Skin of body (tissue), 3 donors: ENCODE measurements at places on chromosomes 16 and 17.
A peak's percentile ranks its signal among the peaks of the same experiment; 100 is the strongest.

GRCh38 chr16:83932955-83933673 is 19.9 kb upstream of the OSGIN1 start:
- DNase-seq = no peak

DNA sequence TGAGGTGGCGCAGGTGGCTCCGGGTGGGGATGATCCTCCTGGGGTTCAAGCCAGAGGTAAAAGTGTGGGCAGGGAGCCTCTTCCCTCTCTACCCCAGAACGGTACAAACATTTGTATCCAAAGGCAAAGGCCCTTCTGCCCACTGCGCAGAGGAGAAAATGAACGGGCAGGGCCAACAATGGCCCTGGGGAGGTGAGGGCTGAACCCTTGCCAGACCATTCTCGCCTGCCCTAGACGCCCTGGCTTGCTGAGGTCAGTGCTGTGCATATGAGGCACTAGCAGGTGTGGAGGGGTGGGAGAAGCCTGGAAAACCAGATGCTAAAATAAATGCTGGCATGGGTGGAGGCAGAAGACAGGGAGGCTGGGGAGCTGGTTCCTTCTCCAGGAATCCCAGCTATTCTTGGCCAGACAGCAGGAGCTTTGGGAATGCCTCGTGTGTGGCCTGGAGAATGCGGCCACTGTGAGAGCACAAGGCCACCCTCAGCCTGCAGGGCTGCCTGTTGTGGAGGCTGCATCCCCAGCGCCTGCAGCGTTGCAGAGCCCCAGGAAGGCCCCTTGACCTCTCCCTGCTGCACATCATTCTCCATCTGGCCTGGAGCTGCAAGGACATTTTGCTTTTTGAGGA is 4.5 kb downstream of the C17orf50 start:
- DNase-seq = no peak

- DNase-seq = peak; percentile 81
Measured at GRCh38 chr16:88303890-88304819, 78.6 kb upstream of the ZNF469 start.

GRCh38 chr16:73006026-73006425 is 41.9 kb downstream of the ZFHX3 start:
- DNase-seq = no peak

DNA sequence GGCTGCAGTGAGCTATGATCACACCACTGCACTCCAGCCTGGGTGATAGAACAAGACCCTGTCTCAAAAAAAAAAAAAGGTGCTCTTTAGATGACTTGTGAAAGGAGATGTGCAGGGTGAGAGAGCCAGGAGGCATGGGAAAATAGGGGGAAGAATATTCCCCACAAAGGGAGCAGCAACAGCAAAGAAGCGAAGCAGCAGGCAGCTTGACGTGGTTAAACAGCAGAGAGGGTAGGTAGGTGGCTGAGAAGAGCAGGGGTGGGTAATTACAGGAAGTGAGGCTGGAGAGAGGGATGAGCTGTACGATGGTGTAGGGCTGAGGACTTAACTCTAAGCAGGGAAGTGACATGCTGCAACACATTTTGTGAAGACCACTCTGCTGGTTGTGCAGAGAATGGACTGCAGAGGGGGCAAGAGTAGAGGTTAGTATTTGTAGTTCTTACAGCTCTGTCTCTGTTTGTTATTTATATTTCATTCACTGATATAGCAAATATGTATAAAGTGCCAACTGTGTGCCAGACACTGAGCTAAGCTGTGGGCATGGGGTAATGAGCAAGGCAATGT is 1.6 kb downstream of the HEATR3 start:
- no peak for DNase-seq

DNA sequence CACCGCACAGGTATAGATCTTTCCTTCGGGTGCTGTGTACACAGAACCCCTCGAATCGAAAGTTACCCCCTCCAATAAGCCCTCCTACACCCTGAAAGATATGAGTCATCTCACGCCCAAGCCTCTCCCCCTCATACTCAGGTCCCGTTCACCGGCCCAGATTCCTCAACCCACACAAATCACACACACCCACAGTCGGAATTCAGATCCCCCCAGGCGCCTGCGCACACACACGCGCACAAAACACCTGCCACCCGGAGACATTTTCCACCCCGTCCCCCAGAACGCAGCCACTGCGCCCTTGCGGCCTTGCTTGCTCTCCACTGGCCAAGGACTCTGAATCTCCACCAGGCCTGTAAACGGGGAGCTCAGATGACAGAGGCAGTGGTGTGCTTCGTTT is 4.9 kb downstream of the JPH3 start:
- DNase-seq = no peak

GRCh38 chr16:8146256-8147012 is 443.9 kb downstream of the TMEM114 start:
- DNase-seq = no peak

DNA sequence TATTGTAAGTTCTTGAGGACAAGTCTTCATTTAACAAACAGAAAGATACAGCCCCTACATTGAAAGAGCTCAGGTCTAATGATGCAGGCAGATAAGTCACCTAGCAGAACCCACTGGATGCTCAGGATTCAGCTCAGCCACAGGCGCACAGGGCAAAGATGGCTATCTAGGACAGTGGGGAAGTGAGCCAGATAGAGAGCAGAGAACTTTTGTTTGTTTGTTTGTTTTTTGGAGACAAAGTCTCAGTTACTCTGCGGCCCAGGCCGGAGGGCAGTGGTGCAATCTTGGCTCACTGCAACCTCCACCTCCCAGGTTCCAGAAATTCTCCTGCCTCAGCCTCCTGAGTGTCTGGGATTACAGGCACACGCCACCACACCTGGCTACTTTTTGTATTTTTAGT is 20.4 kb downstream of the METTL2A start:
- DNase-seq = no peak

DNA sequence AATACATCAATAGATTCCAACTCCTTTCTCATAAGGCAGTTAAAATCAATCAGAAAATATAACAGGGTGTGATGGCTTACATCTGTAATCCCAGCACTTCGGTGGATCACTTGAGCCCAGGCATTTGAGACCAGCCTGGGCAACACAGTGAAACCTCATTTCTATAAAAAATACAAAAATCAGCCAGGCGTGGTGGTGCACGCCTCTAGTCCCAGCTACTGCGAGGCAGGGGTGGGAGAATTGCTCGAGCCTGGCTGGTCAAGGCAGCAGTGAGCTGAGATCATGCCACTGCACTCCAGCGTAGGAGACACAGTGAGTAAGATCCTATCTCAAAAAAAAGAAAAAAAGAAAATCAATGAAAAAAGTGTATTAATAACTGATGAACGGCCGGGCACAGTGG is 258.6 kb downstream of the NTN1 start:
- DNase-seq = no peak

GRCh38 chr16:87819282-87819681 is 50.0 kb downstream of the SLC7A5 start:
- no peak for DNase-seq

DNA sequence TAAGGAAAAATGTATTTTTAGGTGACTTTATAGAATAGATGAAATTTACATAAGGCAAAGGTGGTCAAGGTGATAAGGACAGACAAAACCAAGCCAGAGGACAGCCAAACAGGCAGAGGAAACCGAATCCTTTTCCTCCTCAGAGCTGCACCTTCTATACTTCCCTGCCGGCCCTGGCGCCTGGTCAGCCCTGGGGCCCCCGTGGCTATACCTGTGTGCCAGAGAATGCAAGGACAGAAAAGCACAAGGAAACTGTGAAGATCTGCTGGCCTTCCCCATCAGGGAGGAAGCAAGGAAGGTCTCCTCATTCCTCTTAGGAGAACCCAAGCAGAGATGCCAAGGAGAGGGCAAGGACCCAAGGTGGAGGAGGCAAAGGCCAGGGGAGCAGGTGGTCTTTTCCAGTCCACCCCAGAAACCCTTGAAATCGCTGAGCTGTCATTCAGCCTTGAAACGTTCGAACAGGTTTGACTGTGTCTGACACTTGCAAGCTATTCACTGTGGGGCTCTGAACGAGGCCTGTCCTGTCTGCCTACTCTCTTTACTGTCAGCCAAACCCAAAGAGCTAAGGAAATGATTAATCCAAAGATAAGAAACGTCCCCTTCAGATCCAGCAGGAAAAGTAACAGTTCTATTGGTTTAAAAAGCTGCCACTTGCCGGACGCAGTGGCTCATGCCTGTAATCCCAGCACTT is 114.4 kb downstream of the XYLT1 start:
- DNase-seq = no peak

- DNase-seq = no peak
Measured at GRCh38 chr17:72097144-72097543, 23.7 kb upstream of the SOX9 start.

- DNase-seq = no peak
Measured at GRCh38 chr17:45326626-45327025, 9.8 kb upstream of the MAP3K14 start.

GRCh38 chr17:43702637-43703036 is 40.9 kb upstream of the MEOX1 start:
- DNase-seq = no peak

- DNase-seq = no peak
Measured at GRCh38 chr17:75277664-75278071, 6.6 kb upstream of the MIF4GD start.

DNA sequence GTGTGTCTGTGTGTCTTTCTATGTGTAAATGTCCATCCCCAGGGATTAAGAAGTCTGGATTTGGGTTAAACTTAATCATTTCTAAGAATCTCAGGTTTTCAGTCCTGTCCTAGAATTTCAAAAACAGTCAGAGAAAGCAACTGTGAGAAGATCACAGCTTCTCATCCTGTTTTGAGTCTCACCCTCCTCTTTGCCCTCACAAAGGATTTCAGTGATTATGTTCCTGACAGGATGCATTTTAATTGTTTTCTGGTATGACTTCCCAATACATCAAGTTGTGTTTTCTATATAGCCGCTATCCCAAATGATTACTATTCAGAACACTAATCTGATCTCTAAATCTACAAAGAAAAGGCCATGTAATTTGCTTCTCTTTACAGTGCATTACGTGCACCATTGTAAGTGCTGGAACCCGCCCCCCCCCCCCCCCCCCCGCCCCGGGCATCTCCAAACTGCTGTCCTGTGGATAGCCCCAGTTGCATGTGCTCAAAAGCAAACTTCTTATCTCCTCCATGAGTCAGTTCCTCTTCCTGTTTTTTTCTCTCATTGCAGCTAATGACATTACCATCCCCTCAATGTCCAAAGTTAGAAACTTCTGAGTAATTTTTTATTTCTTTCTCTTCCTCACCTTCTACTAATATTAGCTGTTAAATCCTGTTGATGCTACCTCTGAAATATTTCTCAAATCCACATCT is 73.9 kb downstream of the CDH13 start:
- no peak for DNase-seq

DNA sequence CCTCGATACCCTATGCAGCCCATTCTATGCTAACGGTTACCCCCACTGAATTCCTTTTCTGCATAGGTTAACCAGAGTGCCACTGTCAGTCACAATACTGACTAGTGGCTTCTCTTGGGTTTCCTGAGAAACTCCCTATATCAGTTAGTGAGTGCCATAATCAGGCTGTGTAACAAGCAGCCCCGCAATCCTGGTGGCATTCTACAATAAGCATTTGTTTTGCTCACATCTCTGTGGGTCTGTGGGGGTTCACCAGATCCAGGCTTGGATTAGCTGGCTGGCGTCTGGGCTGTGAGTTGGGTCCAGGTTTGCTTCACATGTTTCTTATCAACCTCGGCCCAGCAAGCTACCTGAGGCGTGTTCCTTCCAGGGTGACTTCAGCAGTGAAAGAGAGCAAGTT is 42.4 kb downstream of the TMEM235 start:
- no peak for DNase-seq

- peak; percentile 12 for DNase-seq
Measured at GRCh38 chr16:85505794-85506634, 107.1 kb upstream of the GSE1 start.

DNA sequence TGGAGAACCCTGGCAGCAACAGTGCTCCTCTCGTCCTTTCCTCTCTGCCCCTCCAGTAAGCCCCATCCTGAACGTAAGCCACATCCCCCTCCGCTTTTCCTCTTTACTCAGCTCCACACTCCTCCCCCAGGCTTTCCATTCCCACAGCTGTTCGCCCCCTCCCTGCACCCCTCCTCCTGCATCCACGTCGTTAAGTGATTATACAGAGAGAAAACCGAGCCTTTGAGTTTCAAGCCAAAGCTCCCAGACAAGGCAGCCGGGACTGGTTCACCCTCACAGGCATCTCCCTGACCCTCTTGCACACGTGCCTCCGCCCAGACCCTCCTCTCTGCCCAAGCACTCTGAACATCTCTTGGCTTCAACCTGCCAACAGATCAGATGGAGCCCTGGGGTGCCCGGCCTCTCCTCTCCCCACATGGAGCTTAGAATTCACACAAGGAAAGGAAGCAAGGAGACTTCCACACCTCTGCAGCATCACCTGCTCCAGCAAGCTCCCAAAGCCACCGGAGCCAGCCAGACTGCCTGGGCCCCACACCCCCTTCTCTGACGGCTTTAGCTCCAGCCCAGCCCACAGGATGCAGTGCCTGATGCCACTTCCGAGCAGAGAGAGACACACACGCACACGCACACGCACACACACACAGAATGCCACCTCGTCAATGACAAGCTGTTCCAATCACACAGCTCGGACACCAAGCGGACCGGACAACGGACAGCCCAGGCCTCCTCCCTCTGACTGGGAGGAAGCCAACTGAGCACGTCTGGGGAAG is 99.9 kb upstream of the CCL2 start:
- DNase-seq = no peak

DNA sequence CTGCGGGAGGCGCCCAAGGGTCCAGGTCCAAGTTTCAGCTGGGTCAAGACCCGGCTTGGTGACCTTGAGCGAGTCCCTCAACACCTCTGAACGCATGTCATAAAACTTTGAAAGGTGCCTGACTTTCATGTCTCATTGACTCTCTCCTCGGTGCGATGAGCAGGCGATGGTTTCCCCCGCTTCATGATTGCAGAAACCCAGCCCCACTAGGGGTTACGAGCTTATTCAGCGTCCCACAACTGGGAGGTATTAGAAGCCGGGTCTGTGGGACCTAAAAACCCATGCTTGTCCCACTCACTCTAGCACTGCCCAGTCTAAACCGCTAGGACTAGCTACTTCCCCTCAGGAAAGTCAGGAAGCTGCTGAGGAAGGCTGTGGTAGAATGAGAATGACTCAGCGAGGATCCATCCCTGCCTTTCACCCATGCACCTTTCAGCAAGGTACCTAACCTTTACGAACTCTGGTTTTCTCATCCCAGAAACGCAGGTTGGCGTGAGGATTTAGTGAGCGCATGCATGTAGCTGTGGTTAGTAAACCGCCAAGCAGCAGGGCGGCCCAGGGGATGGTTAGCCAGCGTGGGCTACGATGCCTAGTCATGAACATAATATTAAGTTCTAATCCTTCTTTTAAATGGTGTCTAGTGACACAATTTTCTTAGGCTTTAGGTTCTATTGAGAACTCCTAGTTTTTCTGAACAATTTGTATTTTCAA is 26.2 kb upstream of the RFFL start:
- DNase-seq = no peak
